ENCODE measurements at places on chromosomes 7 and 10.

DNA sequence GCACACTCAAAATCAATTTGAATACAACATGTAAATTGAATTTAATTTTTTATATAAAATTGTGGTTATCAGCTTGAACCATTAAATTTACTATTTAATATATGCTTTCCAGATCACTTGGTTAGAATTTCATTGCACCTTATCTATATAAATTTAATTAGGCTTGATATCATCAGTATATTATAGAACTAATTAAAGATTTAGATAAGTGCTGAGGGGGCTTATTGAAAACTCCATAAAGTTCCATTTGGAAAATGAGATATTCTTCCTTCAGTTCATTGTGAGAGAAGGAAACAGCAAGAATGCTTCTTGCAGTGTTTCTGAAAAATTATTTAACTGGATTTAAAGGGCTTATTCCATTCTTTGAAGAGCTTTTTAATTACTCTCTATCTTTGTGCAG lies 85.7 kb upstream of the LRGUK start:
- no peak for DNase-seq

- DNase-seq: no peak
Measured at GRCh38 chr10:120634659-120635058, 177.6 kb downstream of the PLPP4 start.

GRCh38 chr7:30650421-30650808 lies 31.8 kb downstream of the CRHR2 start:
- no peak for DNase-seq

GRCh38 chr7:101880282-101881054 lies 63.0 kb downstream of the CUX1 start:
- no peak for DNase-seq

- no peak for DNase-seq
Measured at GRCh38 chr7:22675917-22676343, 51.1 kb upstream of the IL6 start.
